Activated CD8-positive, alpha-beta T cell treated with anti-CD3 and anti-CD28 coated beads for 36 hours (primary cell): ENCODE measurements at places on chromosomes 13 and 19. TPM values are rescaled to one million over a fixed set of nuclear protein-coding genes. Genes with fewer than 3 reads are reported as not detected.

- H3K36me3 ChIP-seq, result no peaks in the 10 kb centered on the region
- no peak overlapping the region for H3K4me3 ChIP-seq
- DNase-seq, result no peak
These were observed 5.0 kb downstream of the SIGLEC9 start for GRCh38 chr19:51129716-51130115.

GRCh38 chr19:41302624-41303351 lies 7.2 kb upstream of the CCDC97 start:
- H3K36me3 ChIP-seq, result peaks cover 79% of the 10 kb centered on the region
- peaks cover 93% of the 10 kb centered on the region for H3K4me1 ChIP-seq
- peak; percentile 93 for DNase-seq
- no peaks in the 10 kb centered on the region for H3K27me3 ChIP-seq
- H3K27ac ChIP-seq, result peak overlapping the region; percentile 98
- peak overlapping the region; percentile 52 for H3K4me3 ChIP-seq

- no peak overlapping the region for H3K27ac ChIP-seq
- H3K4me3 ChIP-seq, result no peak overlapping the region
- no peaks in the 10 kb centered on the region for H3K36me3 ChIP-seq
These were observed 96.1 kb downstream of the MYO16 start for GRCh38 chr13:108725471-108725870.

- no peaks in the 10 kb centered on the region for H3K4me1 ChIP-seq
- H3K4me3 ChIP-seq, result no peak overlapping the region
These were observed 721.5 kb upstream of the KLHL1 start for GRCh38 chr13:70829748-70830147.

GRCh38 chr13:106372199-106373155 lies 163.0 kb downstream of the EFNB2 start:
- peak; percentile 10 for DNase-seq
- no peak overlapping the region for H3K4me3 ChIP-seq
- H3K36me3 ChIP-seq, result no peaks in the 10 kb centered on the region

DNA sequence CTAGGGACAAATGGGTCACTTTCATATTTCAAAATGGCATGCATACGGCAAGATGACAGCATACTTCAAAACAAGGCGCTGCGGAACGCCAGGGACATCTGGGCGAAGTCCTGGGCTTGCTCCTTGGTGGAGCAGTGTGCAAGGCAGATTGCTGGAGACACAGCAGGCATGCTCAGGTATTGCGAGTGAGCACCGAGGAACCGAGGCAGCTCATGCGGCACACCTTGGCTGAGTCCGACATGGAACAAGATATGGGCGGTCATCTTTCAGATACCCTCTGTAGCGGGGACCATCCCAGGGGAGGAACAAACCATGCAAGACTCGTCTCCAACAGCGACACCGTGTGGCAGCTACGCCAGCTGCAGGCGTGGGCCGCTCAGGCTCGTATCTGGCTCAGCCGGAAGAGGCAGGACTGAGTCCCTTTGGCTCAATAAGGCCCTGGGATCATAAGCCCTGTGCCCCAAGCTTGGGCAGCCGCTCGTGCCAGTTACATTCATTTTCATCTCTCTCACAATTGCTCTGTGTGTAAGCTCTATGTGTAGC lies 112.4 kb downstream of the NUFIP1 start:
- no peaks in the 10 kb centered on the region for H3K4me1 ChIP-seq
- peak; percentile 35 for DNase-seq
- peaks cover 6% of the 10 kb centered on the region for H3K27me3 ChIP-seq
- no peaks in the 10 kb centered on the region for H3K36me3 ChIP-seq

DNA sequence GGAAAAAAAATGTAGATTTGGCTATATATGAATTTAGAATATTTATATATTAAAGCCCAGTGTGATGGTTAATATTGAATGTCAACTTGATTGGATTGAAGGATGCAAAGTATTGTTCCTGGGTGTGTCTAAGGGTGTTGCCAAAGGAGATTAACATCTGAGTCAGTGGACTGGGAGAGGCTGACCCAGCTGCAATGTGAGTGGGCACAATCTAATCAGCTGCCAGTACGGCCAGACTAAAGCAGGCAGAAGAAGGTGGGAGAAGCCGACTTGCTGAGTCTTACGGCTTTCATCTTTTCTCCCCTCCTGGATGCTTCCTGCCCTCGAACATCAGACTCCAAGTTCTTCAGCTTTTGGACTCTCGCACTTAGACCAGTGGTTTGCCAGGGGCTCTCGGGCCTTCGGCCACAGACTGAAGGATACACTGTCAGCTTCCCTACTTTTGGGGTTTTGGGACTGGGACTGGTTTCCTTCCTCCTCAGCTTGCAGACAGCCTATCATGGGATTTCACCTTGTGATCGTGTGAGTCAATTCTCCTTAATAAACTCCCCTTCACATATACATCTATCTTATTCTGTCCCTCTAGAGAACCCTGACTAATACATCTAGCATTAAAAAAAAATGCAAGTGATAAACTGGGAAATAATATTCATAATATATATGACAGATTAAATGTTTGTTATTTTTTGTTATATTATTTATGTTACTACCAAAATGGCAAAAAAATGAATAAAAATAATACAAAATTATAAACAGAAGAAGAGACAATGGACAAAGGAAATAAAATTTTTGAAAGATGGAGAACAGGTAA lies 122.4 kb downstream of the DLEU7 start:
- H3K36me3 ChIP-seq, result no peaks in the 10 kb centered on the region
- no peak for DNase-seq
- no peak overlapping the region for H3K4me3 ChIP-seq
- no peak overlapping the region for H3K27ac ChIP-seq

DNA sequence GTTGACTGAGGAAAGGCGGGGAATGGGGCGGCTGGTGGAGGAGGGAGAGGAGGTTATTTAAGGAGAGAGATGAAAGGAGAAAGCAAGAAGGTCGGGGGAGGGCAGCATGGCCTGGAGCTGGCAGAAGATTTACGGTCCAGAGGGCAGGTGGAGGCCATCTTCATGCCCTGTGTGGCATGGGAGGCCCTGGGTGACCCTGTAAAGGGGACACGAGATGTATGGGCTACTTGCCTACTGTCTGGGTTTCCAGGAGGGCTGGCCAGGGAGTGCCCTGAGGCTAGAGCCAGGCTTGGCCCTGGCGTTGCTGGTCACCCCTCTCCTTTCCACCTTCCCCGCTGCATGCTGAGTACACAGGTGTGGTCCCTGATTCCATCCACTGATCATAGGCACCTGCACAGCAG lies 6.1 kb downstream of the WTIP start:
- no peaks in the 10 kb centered on the region for H3K36me3 ChIP-seq
- DNase-seq, result no peak
- peaks cover under 1% of the 10 kb centered on the region for H3K4me1 ChIP-seq
- no peak overlapping the region for H3K27ac ChIP-seq

GRCh38 chr19:54620464-54620863 lies 9.8 kb upstream of the LILRB1 start:
- no peak overlapping the region for H3K4me3 ChIP-seq
- DNase-seq, result no peak
- peaks cover 10% of the 10 kb centered on the region for H3K27me3 ChIP-seq
- H3K4me1 ChIP-seq, result no peaks in the 10 kb centered on the region

DNA sequence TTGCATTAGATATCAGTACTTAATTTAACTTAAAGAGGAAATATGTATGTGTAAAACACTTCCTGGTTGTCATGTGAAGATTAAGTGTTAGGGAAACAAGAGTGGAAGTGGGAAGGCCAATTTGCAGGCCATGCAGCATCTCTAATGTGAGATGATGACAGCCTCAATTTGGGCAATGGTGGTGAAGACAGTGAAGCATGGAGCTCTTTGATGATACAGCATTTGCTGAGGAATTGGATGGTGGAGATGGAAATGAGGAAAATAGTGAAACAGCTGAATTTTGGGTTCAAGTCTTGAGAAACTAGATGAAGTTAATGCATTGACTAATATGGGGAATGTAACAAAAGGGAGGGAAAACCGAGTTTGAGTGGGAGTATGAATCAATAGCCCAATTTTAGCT lies 231.7 kb upstream of the MIR17HG start:
- H3K4me3 ChIP-seq, result no peak overlapping the region
- no peak for DNase-seq
- no peaks in the 10 kb centered on the region for H3K36me3 ChIP-seq
- no peak overlapping the region for H3K27ac ChIP-seq
- H3K27me3 ChIP-seq, result peaks cover 3% of the 10 kb centered on the region

GRCh38 chr13:113041293-113041690 lies 64.3 kb upstream of the F7 start:
- H3K27ac ChIP-seq, result no peak overlapping the region
- H3K4me3 ChIP-seq, result no peak overlapping the region
- no peaks in the 10 kb centered on the region for H3K36me3 ChIP-seq
- DNase-seq, result no peak
- no peaks in the 10 kb centered on the region for H3K27me3 ChIP-seq
- no peaks in the 10 kb centered on the region for H3K4me1 ChIP-seq

GRCh38 chr19:47766670-47767069 lies 11.8 kb upstream of the SELENOW start:
- no peak overlapping the region for H3K27ac ChIP-seq
- H3K36me3 ChIP-seq, result no peaks in the 10 kb centered on the region
- no peak overlapping the region for H3K4me3 ChIP-seq
- no peak for DNase-seq
- peaks cover 3% of the 10 kb centered on the region for H3K4me1 ChIP-seq

GRCh38 chr19:19540715-19541515 lies 2.9 kb downstream of the CILP2 start:
- H3K36me3 ChIP-seq, result no peaks in the 10 kb centered on the region
- peaks cover 6% of the 10 kb centered on the region for H3K27me3 ChIP-seq

- no peak overlapping the region for H3K4me3 ChIP-seq
- no peak for DNase-seq
- no peaks in the 10 kb centered on the region for H3K27me3 ChIP-seq
- no peak overlapping the region for H3K27ac ChIP-seq
- H3K4me1 ChIP-seq, result no peaks in the 10 kb centered on the region
These were observed 48.4 kb downstream of the USPL1 start for GRCh38 chr13:30666113-30666512.

The CGB8 gene
- not detected for total RNA-seq

The SKA3 gene
- total RNA-seq, result 39.5 TPM

The ING1 gene
- total RNA-seq, result 22.2 TPM

The CYP4F12 gene
- not detected for total RNA-seq

The BAX gene
- 182 TPM for total RNA-seq

The RAB3D gene
- total RNA-seq, result 7.0 TPM

The TMEM59L gene
- not detected for total RNA-seq

The OR7C1 gene
- total RNA-seq, result not detected

The PCDH8 gene
- not detected for total RNA-seq

The TTC9B gene
- not detected for total RNA-seq
